NCI-H1105 treated with DMSO at 0.1 percent for 48 hours (cell line): ENCODE measurements at places on chromosomes 5 and 9.

- DNase-seq: no peak
These were observed 60.7 kb upstream of the NIPBL start for GRCh38 chr5:36815871-36816270.

DNA sequence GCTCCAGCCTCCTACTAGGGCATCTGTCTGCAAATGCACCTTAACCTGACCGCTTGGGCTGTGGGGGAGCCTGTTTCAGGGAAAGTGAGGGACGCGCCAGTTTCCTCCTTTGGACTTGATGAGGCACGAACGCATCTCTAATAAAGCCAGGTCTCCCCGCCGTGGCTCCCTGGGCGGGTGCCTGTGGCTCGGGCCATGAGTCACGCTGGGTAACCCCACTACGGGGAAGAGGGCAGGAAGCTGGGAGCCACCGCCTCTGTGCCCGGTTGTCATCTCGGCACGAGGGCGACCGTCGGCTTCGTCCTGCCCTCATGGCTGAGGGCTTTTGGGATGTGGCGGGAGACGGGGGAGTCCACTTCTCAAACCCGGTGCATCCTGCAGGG is 12.1 kb downstream of the NOTCH1 start:
- DNase-seq: no peak

- DNase-seq: no peak
These were observed 295.7 kb downstream of the EDIL3 start for GRCh38 chr5:84088996-84089395.

GRCh38 chr9:91515074-91515687 is 91.5 kb upstream of the NFIL3 start:
- no peak for DNase-seq

- no peak for DNase-seq
These were observed 11.6 kb downstream of the FCN2 start for GRCh38 chr9:134892221-134892620.
